ENCODE measurements at places on chromosomes 1 and 21.

DNA sequence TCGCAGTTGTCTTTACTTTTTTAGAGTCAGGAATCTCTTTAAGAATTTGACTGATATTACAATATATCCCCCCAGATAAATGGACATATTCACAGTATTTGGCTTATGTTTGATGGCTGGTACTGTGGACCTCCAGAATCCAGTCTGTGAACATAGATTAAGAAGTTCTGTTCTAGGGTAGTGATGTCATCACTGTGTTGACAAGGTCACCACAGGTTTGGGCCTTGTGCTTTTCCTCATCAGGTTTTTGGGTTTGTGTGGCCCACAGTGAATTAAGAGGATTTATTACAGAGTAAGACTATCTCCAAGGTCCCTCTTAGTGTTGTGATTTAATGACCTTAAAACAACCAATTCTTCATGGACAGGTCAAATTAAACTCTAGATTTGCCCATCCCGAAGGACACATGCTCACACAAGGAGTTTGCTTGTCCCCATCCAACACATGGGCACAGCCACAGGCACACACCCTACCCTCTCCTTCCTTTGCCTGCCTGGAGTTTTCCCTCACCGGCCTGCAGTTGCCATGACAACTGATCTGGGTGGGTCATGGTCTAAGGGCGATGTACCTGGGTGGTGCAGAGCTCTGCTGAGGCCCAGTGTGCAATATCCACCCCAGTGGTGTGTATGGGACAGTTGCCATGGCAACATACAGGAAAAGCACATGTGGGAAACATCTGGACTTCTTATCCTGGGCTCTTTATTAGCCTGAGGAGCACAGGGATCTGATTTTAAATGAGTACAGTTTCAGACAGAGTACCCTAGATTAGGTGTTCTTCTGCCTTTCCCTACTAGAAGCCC, 98.6 kb downstream of the NAV1 start:
- DNase-seq = peak; percentile 58

DNA sequence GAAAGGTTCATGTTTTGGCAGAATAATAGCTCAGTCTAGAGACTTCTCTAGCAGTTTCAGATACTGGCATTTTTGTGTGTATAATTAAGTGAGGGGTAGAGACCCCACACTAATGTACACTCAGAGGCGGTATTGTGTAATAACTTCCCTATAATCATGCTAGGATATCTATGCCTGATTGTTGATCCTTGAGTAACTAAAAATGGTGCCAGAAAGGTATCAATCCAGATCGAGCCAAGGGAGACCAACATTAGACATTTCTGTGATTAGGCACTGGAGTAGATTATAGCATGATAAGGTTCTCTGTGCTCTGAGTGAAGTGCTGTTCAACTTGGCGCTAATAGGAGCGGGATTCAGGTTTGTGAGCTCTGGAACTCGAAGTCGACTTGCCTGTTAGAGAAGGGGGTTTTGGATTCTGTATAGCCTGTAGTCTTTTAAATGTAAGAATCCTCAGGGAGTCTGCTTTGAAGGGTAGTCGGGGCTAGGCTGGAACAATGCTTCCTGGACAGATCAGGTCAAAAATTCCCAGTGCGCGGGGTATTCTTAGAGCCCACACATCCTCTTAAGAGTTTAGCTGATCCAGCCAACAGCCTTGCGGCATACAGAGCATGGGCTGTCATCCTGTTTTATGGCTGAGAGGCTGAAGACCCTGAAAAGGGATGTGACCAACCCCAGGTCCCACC, 24.2 kb downstream of the MAN1C1 start:
- no peak for DNase-seq

- DNase-seq = no peak
Measured at GRCh38 chr21:34806423-34806822, 137.6 kb downstream of the CLIC6 start.

DNA sequence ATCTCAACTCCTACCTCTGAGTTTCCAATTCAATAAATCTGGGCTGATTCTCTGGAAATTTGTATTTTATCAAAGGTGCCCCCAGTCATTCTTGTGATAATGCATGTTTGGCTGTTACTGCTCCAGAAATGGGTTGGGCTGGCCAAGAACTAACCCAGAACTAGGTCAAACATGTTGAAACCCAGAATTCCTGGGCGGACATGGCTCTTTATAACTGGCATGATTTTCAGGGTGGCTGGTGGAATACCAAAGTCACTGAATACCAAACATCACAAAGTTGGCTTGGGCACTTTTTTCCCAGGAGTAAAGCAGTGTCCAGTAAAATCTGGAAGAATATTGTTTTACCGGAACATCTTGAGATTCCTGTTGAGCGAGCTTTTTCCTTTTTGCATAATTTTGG, 89.4 kb upstream of the S1PR1 start:
- DNase-seq = no peak

DNA sequence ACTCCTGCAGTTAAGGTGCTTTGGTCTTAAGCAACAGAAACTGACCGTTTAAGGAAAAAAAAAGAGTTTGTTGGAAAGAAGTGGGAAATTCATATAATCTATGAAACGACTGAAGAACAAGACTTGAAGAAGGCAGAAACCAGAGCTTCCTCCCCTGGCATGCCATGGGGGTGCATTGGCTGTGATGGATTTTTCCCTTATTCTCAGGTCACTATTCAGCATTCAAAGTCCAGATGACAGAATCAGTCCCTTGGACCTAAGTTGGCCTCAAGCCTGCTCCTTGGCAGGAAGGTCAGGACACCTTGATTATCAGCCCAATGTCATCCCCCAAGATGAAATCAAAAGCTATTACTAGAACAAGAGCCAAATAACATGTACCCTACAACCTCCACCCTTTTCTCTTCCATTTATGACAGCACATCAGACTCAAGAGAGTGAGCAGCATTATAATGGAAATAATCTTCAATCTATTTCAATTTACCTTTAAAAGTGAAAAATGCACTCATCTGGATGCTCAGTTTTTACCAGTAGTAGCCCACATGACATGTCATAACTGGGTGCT, 15.8 kb upstream of the TMEM9 start:
- DNase-seq = no peak

DNA sequence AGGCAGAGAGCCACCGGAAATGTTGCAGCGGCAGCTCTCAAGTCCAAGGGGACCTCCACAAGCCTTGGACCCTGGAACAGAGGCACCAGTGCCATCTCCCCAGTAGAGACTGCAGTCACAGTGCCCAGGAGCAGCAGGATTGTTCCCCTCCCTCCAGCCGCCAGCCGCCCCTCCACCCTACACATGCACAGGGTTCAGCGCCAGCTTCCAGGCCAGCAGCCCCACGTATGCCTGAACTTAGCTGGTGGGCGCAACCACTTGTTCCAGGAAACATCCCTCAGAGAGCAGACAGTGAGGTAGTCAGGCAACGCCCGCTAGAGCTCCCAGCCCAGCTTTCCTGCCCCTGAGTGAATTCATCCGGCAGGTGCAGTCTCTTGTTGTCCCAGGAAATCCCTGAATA, 1098.1 kb upstream of the NCAM2 start:
- DNase-seq = no peak

DNA sequence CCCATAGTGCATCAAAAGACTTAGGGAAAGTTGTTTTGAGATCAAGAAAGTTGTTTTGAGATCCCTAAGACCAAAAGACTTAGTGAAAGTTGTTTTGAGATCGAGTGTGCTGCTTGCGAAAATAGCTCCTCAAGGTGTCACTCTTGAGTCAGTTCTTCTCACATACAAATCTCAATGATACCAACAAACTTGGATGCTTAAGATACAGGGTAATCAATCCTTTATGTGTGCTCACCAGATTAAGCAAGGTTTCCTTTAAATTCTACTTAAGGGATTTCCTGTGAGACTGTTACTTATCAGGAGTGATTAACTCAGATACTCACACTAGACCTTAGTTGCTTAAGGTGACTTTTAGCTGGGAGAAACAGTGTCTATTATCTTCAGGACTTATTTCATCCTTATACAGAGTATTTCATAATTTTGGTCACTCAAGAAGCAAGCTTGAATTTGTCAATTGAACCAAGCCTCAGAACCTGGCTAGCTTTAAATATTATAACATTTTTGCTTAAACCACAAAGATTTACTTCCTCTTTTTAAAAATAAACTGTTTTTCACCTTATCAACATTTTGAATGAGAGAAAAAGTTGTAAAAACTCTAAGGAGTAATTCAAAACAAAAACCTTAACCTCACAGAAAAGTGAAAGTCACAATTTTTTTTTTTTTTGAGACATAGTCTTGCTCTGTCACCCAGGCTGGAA, 8.0 kb upstream of the RLF start:
- peak; percentile 52 for DNase-seq

DNA sequence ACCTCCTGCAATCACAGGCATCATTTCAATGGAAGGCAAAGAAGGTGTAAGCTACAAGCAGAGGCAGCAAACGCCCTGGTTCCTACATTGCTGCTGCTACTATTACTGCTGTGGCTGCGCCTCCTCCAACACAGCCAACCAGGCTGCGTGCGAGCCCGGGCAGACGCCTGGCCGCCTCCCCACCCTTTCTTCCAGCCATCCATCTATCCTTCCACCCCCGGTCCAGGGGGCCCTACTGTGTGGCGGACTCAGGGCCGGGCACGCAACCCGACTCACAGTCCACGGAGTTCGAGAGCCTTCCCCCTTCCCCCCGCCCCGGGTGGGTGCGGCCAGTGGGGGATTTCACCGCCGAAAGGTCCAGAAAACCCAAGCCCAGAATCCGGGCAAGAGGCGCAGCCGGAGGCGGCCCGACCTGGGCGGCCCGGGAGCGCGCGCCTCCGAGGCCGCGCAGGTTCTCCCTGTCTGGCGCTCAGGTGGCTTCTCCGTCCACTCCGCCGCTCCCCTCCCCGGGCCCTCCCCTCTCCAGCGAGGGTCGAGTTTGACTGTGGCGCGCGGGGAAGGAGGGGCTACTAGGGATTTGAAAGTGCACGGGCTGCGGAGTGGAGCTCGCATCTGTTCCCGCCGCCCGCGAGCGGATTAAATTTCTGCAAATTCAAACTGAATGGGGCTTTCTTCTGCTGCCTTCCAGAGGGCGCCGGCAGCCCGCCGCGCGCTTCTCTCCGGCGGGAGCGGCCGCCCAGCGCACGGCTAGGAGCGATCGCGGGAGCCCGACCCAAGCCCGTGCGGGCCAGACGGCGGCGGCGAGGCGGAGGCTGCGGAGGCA, at the start of gene HUNK:
Gene HUNK, plus strand, starts transcription at position 569 of the 823 bp plus-strand sequence. CDS start 655 bp downstream, outside the sequence.
- DNase-seq = peak; percentile 75

DNA sequence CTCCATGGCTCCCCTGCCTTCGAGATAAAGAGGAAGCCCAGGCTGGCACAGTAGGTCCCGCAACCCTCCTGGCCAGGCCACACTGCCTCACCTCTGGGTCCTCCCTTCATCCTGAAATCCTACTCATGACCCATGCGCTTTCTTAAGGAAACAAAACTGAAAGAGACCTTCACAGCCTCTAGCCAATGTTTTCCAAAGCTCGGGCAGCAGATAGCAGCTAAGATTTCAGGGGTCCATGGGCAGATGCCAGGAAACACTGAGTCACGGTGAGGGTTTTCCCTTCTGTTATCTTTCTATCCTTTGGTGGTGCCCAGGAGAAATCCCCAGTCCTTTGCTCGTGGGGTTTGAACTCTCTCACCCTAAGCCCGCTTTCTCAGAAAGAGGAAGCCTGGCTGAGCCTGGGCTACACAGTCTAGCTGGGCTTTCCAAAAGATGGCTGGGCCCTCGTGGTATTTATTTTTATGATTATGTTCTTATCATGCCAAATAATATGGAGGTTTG, 26.6 kb downstream of the TTC39A start:
- DNase-seq = no peak

DNA sequence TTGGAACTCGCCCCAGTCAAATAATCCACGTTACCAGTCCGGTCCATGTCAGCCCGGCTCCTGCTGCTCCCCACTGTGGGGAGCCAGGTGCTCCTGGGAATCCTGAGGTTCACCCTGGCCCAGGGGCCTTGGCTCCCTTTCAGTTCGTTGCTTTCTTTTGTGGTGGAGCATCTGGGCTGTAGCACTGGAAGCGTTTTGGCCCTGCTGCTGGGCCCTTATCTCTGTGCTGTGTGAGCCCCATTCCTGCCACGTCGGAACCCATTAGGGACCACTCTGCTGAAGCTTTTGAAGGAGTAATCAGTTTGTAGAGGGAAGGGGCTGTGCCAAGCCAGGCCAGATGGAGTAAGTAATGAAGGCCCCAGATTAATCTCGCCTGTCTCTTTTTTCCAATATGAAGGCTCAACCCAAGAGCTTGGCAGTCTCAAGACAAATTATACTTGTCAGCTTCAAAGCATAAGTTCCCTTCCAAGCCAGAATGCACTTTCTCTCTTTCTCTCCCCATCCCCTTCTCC, 82.3 kb downstream of the PGM1 start:
- no peak for DNase-seq

- no peak for DNase-seq
Measured at GRCh38 chr1:192941722-192942411, 117.3 kb downstream of the UCHL5 start.

DNA sequence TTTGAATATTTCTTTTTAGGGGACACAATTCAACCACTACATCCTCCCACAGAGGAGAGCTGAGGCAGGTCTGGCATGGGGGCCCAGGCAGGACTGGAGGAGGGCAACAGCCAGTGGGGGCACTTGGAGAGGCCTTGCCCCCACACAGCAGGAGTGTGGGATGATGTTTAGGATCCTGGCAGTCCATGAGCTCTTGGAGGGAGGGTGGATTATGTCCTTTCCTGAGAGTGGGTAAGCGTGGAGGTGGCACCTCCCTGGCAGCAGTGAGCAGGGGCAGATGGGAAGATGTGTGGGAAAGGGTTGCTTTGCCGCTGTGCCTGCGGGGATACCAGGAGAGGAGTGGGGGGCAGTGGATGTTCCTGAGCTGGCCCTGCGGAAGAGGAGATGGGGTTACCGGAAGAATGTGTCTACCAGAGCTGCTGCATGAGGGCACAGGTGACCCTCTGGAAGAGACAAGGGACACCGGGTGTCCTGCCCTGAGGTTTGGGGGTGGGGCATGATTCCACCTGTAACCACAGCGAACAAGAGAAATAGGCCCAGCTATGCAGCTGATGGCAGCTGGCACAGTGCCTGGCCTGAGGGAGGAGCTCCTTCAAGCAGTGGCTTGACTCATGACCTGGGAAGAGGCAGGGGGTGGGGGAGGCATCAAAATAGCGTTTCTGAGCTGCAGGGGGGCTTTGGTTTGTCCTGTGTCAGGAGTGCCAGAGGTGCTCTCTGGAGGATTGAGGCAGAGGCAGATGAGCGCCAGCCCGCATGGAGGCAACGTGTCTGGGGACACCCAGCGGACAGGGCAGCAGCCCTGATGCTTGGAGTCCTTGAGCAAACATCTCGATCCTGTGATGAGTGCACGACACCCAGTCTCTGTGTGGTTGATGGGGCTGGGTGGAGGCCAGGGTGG, 123.9 kb upstream of the TMPRSS2 start:
- no peak for DNase-seq

DNA sequence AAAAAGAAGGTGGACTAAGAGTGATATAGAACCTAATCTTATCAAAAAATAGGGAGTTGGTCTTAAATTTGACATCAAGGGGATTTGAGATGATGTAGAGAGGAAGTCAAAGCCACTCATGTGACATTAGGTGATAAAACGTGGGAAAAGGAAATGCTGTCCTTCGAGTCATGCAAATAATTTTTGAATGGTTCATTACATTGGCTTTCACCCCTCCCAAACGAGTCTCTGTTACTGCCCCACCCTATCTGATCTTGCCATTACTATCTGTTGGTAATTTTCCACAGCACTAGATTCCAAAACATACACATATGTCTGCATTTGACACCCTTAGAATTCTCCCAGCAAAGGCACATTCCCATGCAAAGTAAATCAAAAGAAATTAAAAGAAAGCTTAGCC, 531.1 kb upstream of the ADAMTS5 start:
- DNase-seq = no peak
